Fibroblast of skin of right quadriceps (primary cell): ENCODE measurements at places on chromosomes 4 and X.

DNA sequence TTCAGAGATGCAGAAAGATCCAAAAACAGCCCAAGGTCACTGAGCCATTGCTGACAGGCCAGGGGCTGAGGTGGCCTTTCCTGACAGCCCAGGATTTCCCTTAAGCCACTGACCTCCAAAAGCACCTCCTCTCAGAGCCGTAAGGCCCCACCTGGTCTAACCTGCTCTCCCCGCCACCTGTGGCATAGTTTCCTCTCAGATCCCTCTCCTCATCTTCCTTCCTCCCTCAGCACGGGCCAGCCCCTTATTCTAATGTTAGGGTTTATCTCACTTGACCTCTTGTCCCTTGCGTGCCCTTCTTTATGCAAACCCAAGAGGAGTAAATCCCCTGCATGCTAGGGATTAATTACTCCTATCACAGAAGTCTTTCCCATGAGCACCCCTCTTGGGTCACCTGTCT lies 113.0 kb downstream of the RBM47 start:
- no peak for DNase-seq

DNA sequence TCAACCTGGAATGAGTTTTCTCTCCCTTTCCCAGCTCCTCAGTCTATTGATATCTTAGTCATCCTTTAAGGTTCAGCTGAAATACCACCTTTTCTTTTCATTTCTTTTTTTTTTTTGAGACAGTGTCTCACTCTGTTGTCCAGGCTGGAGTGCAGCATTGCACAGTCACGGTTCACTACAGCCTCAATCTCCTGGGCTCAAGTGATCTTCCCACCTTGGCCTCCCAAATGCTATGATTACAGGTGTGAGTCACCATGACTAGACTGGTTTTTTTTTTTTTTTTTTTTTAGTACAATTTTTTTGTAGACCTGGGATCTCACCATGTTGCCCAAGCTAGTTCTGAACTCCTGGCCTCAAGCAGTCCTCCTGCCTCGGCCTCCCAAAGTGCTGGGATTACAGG lies 28.9 kb downstream of the AFF1 start:
- DNase-seq = peak; percentile 39

GRCh38 chr4:139469216-139469615 lies 15.3 kb downstream of the RAB33B start:
- DNase-seq = no peak

DNA sequence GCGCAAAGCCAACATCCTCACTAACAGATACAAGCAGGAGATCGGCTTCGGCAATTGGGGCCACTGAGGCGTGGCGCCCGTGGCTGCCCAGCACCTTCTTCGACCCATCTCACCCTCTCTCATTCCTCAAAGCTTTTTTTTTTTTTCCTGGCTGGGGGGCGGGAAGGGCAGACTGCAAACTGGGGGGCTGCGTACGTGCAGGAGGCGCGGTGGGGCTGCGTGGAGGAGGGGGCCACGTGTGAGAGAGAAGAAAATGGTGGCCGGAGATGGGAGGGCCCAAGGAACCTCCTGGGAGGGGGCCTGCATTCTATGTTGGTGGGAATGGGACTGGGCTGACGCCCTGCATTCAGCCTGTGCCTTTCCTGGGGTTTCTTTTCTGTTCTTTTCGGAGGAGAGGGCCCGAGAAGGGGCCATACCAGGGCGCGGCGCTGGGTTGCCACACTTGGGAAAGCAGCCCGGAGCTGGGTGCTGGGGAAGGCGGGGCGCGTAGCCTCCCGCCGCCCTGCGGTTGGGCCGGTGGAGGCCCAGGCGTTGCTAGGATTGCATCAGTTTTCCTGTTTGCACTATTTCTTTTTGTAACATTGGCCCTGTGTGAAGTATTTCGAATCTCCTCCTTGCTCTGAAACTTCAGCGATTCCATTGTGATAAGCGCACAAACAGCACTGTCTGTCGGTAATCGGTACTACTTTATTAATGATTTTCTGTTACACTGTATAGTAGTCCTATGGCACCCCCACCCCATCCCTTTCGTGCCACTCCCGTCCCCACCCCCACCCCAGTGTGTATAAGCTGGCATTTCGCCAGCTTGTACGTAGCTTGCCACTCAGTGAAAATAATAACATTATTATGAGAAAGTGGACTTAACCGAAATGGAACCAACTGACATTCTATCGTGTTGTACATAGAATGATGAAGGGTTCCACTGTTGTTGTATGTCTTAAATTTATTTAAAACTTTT lies 4.5 kb downstream of the MID1IP1 start:
- DNase-seq = peak; percentile 82

GRCh38 chrX:150357790-150358189 lies 5.3 kb upstream of the MAMLD1 start:
- DNase-seq = no peak

DNA sequence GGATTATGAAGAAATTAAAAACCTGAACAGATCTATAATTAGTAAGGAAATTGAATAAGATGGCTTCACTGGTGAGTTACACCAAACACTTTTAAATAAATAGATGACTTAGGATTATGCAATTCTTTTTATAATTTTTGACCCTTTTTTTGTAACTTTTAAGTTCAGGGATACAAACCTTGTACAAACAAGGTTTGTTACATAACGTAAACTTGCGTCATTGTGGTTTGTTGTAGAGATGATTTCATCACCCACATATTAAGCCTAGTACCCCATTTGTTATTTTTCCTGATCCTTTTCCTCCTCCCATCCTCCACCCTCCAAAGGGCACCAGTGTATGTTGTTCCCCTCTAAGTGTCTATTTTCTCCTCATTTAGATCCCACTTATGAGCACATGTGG lies 75.7 kb downstream of the CPEB2 start:
- peak; percentile 5 for DNase-seq

- no peak for DNase-seq
Measured at GRCh38 chr4:98656443-98656842, 2.0 kb downstream of the TSPAN5 start.

- no peak for DNase-seq
Measured at GRCh38 chr4:86587381-86588140, 6.6 kb upstream of the PTPN13 start.
